Effector CD4-positive, alpha-beta T cell (primary cell): ENCODE measurements at places on chromosomes 4 and X.

DNA sequence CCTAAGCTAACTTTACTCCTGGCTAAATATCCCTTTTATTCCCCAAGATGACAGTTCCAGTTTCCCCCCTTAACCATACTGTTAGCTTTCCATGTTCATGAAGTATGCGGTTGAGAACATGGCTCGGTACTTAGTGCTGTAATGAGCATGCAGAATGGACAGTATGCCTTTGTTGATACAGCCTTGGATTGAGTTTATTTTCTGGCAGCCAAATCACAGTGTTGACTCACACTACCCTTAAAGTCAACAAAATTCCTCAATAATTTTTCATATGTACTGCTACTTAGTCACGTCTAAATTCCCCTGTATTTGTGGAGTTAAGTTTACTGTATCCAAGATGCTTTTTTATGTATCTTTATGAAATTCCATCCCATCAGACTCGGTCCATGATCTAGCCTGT lies 1.4 kb upstream of the VEGFC start:
- no peak for DNase-seq

- DNase-seq, result no peak
These were observed 114.1 kb downstream of the MXRA5 start for GRCh38 chrX:3232262-3232923.

DNA sequence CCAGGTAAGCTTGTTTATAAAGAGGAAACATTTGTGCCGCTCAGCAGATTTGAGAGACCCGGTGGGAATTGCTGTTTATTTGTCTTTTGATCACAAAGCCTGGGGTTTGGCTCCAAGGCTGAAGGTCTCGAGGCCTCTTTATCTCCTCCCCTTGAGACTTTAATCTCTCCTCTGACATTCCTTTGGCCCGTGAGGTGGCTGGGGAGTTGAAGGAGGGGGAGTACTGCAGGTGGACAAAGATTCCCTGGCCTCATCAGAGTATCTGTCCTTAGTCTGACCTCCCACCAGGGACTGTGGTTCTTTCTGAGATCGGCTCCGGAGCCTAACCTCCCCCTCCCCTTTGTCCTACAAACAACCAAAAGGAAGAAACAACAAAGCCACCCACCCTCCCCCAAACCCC lies 216.5 kb downstream of the MID1IP1 start:
- no peak for DNase-seq

GRCh38 chr4:5874811-5875449 lies 18.0 kb downstream of the CRMP1 start:
- DNase-seq, result no peak

GRCh38 chrX:109739625-109740432 lies 6.8 kb upstream of the ACSL4 start:
- no peak for DNase-seq

DNA sequence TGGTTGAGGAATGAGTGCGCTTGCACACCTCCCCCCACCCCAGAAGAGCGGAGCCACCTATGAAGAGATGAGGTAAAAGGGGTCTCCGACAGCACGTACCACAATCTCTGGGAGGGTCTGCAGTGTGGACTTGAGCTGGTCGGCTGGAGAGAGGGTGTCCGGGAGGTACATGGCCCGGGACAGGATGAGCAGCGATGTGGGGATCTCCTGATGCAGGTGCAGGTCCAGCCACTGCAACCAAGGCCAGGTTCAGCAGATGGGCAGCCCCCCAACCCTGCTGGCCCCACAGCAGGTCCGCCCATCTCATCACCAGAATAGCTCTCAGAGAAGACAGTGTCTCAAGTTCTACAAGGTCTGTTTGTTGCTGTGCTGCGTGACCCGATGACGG lies 30.4 kb downstream of the FGFR3 start:
- DNase-seq, result no peak

- no peak for DNase-seq
These were observed 26.4 kb downstream of the ENPP6 start for GRCh38 chr4:184191267-184191666.

DNA sequence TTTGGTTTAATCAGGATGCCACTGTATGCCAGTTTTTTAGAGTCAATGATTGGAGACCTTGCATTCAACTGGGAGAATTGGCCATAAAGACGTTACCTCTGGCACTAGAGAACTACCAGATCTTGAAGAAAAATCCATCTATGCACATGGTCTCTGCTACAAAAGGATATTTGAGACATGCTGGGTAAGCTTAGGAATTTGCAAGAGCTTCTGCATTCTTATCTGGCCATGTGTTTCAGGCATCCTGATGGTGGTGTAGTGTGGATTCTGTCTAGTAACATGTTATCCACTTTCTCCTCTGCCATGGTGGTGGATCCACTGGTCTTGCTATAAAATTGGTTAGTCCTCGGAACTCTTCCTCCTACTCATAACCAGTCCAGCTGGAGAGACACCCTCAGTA lies 185.3 kb upstream of the WDFY3 start:
- no peak for DNase-seq

GRCh38 chrX:152907084-152907651 lies 9.3 kb downstream of the ZNF185 start:
- no peak for DNase-seq

DNA sequence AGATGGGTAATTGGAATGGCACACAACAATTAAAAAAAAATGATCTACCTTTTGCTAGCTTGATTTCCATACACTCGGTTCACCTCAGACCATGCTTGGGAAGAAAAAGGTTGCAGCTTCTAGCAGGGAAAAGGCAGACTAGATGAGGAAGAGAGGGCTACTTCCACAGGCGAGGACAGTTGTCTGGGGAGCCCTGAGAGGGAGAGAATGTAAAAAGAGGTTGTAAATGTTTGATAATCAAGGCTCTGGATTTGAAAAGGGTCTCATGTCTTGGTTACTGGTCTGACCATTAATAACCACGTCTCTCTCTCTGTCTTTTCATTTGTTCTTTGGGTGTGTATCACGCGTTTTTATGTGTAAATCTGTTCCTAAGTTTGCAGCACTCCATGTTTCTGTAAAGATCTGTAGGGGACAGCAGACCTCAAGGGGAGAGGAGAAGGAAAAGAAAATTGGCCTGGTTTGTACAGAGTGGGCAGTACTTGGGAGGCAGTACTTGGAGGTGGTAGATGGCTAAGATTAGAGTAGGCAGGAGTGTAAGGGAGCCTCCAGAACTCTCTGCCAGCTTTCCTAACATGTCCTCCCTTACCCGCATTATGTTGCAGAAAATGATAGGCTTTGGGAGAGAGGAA lies 750 bp downstream of the ARMCX5 start:
- DNase-seq, result no peak

- no peak for DNase-seq
These were observed 3.3 kb downstream of the ADGRL3 start for GRCh38 chr4:61203436-61203790.

DNA sequence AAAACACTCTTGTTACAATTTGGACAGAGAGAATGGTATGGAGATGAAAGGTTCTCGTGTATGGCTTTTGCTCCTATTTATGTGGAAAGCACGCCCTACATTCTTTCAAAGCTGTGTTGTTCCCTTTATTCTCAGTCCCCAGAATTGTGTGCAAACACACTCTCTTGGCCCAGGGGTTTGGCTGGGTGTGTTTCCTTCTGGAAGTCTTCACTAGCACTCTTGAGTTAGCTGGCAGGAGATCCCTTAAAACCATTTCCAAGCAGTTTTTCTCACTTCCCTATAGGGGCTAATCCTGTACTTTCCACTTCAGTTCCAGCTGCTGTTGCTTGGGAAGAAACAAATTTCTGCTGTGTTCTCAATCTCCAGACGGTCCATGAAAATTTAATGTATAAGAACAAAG lies 35.1 kb downstream of the FHL1 start:
- DNase-seq, result no peak

GRCh38 chrX:4547213-4547836 lies 833.9 kb upstream of the PRKX start:
- DNase-seq, result peak; percentile 15

DNA sequence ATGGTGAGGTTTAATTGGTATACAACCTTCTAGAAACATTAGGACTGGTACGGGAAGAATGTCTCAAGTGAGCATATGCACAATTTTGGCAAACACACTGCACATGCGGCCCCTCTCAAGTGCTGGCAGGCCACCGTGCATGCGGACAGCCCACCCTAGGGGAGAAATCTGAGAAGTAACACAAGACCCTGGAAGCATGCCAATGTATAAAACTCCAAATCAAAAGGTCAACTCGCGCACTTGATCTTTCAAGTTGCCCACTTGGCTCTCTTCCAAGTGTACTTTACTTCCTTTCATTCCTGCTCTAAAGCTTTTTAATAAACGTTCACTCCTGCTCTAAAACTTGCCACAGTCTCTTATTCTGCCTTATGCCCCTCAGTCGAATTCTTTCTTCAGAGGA lies 488.3 kb downstream of the CFAP47 start:
- no peak for DNase-seq

DNA sequence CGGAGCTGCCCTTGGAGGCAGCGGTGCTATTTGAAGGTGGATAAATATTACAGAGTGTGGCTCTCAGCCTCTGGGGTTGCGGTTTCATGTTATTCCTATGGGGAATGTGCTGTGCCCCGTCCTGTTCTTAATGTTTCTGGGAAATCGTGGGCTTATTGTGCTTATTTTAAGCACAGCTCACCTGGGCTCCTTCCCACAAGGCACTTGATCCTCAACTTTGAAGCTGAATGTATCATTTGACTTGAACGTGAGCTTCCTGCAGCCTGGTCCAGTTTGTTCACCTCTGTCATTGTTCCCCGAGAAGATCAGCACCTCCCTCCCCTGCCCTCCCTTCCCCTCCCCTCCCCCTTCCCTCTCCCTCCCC lies 3.9 kb downstream of the SORCS2 start:
- no peak for DNase-seq

- DNase-seq, result no peak
These were observed 9.7 kb upstream of the GUF1 start for GRCh38 chr4:44668526-44668925.
